ENCODE measurements at places on chromosomes 16 and 17.

DNA sequence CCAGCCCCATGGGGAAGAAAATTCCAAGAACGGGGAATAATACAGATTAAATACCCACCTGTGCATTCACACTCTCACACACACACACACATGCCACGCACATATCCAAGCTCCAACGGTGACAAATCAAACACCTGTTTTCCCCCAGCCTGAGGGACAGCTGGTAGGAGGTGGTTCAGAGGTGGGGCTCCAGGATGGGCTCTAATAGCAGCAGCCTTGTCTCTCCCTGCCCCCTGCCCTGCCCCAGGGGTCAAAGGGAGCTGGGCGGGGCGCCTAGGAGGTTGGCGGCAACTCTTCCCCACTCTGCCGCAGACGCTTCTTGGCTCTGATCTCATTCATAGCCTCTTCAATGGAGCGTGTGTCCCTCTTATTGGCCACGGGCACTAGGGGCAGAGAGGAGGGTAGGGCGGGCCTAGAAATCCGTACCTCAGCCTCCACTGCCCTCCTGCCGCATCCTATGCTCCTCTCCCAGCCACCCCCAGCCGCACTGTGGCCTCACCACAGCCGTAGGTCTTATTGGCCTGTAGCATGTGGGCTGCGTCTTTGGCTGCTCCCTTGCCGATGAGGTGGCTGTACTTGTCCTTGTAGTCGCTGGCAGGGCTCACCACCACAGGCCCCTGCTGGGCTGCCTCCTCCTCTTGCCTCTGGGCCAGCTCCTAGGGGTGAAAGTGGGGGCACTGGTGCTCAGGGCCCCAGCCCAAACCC is 8.2 kb downstream of the SPAG7 start:
- DNase-seq: no peak

- DNase-seq: no peak
Measured at GRCh38 chr17:66960613-66961012, 3.9 kb upstream of the CACNG4 start.

DNA sequence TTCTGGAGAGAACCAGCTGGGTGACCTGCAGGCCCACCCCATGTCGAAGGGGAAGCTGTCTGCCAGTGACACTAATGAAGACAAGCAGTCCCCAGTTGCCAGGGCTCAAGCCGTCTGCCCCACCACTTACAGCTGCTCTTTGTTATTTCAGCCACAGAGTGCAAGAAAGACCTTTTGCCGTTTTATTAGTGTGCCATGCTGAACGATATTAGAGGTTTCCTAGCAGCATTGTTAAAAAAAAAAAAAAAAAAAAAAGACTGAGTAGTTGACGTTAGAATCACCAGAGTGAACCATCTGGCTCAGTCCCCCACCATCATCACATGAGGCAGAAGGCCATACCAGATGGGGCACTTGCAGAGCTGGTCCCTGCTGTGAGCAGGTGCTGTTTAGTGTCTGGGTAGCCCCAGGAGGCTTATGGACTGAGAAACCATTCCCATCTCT is 26.5 kb upstream of the SLC39A11 start:
- no peak for DNase-seq

DNA sequence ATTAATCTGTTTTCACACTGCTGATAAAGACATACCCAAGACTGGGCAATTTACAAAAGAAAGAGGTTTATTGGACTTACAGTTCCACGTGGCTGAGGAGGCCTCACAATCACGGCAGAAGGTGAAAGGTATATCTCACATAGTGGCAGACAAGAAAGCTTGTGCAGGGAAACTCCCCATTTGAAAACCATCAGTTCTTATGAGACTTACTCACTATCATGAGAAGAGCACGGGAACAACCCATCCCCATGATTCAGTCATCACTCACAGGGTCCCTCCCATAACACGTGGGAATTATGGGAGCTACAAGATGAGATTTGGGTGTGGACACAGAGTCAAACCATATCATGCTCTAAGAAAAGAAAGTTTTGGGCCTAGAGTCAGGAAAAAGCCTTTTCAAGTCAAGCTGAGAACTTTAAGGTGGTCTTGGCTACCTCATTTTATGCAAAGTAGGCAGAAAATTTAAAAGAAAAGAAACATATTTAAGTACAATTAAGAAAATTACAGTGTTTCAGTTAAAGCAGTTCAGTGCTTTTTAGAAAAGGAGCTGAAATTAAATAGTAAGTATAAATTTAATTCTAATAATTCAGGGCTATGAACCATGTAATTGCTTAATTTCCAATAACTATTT is 24.9 kb upstream of the CRYM start:
- no peak for DNase-seq

- DNase-seq: no peak
Measured at GRCh38 chr17:66751771-66752170, 83.1 kb upstream of the CACNG5 start.

All from stimulated activated CD4-positive, alpha-beta T cell treated with anti-CD3 and anti-CD28 coated beads, Interleukin-4, amount 100 ng/mL, for 48 hours (primary cell).